ENCODE measurements at places on chromosomes 7 and 10. TPM values are rescaled to one million over a fixed set of nuclear protein-coding genes. Genes with fewer than 3 reads are reported as not detected.

Gene ITPRID1
- total RNA-seq = not detected

Gene RET
- total RNA-seq = 0.59 TPM

Gene OR13A1
- total RNA-seq = not detected

Gene ZNF503
- 9.9 TPM for total RNA-seq

Gene MAGI2
- 0.40 TPM for total RNA-seq

Gene LRRD1
- total RNA-seq = not detected

Gene GRM8
- total RNA-seq = not detected

Gene GRM3
- total RNA-seq = not detected

Gene CYP26A1
- total RNA-seq = 3.9 TPM

Gene CYP2C18
- total RNA-seq = 0.11 TPM

Gene CYP26C1
- total RNA-seq = not detected

Gene PRF1
- not detected for total RNA-seq

Gene KIAA1217
- 1.9 TPM for total RNA-seq

Gene TRPV6
- total RNA-seq = not detected

Gene RAPGEF5
- total RNA-seq = 0.18 TPM

Gene PRPS1L1
- not detected for total RNA-seq
